ENCODE measurements at places on chromosomes 13 and 19.

GRCh38 chr19:44735011-44735410 is 13.5 kb upstream of the BCL3 start:
- no peak for DNase-seq

DNA sequence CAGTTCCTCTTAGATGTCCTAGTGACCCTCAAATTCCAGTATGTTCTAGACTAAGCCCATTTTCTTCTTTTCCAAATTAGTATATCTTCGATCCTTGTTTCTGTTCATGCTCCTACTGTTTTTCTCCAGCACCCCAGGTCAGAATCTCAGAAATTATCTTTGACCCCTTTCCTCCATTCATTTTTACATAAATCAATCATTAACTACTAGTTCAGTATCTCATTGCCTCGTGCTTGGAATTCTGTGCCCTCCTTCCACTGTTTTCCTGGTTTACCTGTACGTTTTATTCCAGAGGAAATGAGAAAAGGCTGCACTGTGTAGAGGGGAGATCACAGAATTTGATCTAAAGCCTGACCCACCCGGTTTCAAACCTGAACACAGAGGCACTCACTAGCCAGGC is 107.9 kb downstream of the LRCH1 start:
- no peak for DNase-seq

DNA sequence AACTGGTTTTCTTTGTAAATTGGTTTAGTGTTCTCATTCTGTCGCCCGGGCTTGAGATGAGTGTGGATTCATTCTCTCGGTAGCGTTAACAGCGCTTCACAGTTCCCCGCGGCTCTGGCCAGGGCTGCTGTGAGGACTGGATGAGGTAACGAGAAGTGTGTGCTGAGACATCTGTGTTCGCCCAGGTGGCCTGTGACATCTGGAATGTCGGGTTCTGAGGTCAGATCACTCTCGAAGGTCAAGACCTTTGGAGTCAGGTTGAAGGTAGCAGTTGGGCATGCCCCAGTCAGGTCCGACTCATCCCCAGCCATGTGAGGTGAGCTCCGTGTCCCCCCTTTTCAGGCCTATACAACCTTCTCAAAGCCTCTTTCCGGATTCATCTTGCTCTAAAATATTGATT is 13.4 kb upstream of the TUBGCP3 start:
- DNase-seq, result no peak

DNA sequence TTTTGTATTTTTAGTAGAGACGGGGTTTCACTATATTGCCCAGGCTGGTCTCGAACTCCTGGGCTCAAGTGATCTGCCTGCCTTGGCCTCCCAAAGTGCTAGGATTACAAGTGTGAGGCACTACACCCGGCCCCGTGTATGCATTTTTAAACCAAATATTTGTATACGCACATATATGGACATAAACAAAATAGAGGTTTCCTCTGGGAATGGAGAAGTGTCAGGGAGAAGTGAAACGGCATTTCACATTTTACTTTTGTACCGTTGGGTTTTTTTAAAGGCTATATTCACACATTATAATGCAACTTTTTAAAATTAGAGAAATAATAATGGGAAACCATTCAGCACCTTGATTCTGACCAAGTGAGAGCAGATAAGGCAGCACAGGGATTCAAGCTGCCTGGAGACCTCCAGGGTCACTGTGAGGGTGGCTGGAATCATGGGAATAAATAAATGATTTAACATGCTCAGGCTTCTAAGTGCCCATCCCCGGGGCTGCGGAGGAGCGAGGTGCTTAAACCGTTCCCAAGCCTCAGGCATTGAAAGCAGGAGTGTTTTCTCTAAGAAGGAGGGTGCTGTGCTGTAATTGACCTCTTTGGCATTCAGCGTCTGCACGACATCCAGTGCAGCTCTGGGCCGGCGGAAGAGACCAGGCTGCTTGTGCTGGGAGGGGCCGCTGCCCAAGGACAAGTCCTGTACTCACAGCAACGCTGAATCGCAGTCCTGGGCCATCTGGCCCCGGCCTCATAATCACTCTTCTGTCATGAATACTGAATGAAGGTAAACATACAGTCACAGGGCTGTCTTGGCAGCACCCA is 24.7 kb downstream of the GPR42 start:
- no peak for DNase-seq

DNA sequence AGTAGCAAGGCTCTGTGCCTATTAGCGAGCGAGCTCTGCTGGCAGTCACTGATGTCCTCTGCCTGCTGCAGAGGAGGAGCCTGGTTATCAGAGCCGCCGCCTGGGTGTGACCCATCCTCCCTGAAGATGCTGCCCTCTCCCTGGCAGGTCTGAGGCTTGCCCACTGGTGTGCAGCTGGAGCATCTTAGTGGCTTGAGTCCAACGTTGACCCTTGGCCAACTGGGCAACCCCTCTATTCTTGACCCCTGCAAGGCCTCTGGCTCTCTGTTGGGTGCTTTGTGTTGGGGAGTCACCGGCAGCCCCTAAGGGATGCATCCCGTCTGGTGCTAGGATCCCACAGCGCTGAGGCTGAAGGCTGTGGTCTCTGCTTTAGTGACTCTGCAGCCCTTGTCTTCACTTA is 277.9 kb upstream of the SOX1 start:
- no peak for DNase-seq

GRCh38 chr19:47802521-47803043 is 1.8 kb downstream of the TPRX1 start:
- no peak for DNase-seq

- no peak for DNase-seq
Observed at GRCh38 chr13:112055036-112055914, 11.7 kb upstream of the SOX1 start.

DNA sequence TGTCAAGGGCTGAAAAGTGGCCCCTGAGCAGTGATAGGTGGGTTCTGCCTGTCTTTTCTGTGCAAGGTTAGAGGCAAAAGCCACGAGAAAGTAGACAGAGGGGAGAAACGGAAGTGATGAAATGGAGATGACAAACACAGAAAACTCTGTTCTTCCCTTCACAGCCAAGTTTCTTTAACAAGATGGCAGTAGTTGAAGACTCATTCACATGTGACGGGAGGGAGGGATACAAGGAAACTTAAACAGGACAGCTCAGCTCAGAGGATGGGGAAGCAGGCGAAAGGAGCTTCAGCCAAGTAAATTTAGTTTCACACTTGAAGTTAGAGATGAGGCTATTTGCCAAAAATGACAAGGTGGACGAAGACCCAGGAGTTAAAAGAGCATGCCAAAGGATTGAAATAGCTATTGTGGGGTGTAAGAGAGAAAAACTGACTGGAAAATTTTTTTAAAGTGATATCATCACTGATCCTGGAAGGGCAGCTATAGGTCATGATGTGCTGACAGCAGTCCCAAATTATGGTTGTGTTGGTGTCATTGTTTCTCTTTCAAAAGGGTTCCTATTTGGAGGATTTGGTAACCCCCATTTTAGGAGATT is 347.9 kb downstream of the EFNB2 start:
- no peak for DNase-seq

DNA sequence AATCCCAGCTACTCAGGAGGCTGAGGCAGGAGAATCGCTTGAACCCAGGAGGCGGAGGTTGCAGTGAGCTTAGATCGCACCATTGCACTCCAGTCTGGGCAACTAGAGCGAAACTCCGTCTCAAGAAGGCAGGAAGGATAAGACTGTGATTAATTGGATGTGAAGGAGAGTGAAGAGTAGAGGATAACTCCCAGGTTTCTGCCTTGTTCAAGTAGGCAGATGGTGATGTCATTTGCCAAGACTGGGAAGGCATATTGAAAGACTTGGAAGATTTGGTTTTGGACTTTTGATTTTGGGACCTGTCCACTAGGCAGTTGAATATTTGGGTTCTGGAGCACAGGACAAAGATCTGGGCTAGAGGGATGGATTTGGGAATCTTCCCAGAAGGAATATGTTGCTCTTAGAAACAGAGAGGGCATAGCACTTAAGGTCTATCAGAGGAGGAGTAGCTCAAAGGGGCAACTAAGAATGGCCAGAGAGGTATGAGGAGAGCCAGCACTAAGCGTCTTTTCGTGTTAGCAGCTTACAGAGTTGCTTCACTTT is 20.0 kb downstream of the GARRE1 start:
- DNase-seq, result no peak

GRCh38 chr19:1318678-1319471 is 33.2 kb downstream of the EFNA2 start:
- DNase-seq, result no peak

- no peak for DNase-seq
Observed at GRCh38 chr13:39875111-39875987, 219.9 kb downstream of the COG6 start.

GRCh38 chr19:42216653-42217519 is 591 bp downstream of the DEDD2 start:
- DNase-seq, result peak; percentile 25

- DNase-seq, result no peak
Observed at GRCh38 chr13:65034266-65034665, 2195.9 kb downstream of the PCDH9 start.

GRCh38 chr19:47404334-47405196 is 14.8 kb downstream of the MEIS3 start:
- DNase-seq, result no peak

GRCh38 chr13:50406831-50407230 is 391.6 kb downstream of the KCNRG start:
- DNase-seq, result no peak

DNA sequence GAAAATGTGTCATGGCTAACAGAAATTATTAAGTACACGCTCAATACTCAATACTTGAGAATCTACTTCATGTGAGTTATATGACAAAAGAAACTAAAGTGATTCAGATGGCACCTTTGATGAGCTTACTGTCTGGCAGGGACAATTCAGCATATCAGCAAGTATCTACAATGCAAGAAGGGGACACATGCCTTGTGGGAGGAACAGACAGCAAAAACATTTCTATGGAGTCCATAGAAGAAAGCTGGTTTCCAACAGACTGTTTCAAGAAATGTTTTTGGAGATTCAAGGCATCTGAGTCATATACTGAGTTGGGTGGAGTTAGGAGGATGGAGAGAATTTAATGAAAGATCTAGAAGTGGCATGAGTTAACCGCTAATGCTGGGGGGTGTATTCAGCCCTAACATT is 54.7 kb downstream of the MBNL2 start:
- no peak for DNase-seq

DNA sequence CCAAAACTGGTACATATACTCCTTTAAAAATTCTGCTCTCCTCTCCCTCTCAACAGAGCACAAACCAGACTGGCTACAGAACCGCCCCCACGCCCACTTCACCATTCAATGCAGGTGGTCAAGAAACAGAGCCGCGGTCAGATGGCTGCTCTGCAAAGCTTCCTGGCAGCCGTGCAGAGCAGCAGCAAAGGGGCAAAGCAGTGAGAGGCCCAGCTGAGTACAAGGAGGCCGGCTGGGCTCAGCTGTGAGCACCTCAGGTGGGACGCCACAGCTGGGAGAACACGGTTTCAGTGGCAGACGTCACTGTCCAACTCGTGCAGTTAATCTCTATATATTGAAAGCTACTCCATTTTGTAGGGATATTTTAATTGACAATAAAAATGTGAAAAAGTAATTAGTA is 8.3 kb downstream of the GRTP1 start:
- DNase-seq, result no peak

DNA sequence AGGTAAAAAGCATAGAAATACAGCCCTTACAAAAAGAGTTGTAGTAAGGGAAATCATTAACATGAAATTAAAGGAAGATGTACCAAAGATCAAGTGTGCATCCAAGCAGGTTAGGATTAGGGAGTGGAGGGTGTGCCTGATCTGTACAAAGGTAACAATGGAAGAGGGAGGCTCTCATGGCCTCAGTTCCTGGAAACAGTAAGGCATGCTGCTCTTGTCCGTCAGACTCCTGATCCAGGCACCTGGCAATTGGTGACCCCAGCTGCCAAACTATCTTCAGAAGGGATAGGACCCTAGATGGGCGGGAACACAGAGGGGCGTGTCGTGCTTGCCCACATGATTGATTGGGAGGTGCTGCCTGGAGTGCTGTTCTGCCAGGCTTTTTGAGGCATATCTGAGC is 4.5 kb downstream of the TEX26 start:
- no peak for DNase-seq

GRCh38 chr13:95552208-95552538 is 347 bp upstream of the CLDN10 start:
- no peak for DNase-seq

GRCh38 chr13:32837973-32838927 is 178.0 kb upstream of the KL start:
- no peak for DNase-seq

GRCh38 chr13:79549355-79550106 is 68.6 kb downstream of the NDFIP2 start:
- no peak for DNase-seq

DNA sequence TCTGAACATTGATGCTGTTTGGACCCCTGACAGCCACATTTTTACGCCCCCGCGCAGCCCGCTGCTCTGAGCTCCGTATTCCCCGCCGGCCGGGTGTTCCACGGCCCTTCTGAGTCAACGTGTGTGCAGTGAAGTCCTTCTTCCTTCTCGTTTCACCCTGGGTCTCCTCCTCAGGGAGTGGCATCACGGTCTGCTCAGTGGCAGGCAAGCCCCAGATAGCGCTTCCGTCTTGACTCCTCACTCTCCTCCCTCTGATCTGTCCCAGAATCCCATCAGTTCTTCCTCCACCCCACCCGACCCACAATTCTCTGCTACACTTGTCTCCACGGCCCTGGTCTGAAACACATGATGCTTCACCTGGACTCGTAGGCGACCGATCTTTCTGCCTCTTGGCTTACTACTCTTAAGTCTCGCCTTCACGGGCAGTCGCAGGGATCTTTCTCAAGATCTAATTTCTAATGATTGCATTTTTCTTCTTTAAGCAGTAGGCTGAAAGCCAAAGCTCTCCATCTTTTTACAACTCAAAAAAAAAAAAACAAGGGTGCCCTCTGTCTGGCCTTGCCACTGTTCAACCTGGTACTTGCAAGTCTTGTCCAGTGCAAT is 33.9 kb downstream of the CCNE1 start:
- DNase-seq, result peak; percentile 26

DNA sequence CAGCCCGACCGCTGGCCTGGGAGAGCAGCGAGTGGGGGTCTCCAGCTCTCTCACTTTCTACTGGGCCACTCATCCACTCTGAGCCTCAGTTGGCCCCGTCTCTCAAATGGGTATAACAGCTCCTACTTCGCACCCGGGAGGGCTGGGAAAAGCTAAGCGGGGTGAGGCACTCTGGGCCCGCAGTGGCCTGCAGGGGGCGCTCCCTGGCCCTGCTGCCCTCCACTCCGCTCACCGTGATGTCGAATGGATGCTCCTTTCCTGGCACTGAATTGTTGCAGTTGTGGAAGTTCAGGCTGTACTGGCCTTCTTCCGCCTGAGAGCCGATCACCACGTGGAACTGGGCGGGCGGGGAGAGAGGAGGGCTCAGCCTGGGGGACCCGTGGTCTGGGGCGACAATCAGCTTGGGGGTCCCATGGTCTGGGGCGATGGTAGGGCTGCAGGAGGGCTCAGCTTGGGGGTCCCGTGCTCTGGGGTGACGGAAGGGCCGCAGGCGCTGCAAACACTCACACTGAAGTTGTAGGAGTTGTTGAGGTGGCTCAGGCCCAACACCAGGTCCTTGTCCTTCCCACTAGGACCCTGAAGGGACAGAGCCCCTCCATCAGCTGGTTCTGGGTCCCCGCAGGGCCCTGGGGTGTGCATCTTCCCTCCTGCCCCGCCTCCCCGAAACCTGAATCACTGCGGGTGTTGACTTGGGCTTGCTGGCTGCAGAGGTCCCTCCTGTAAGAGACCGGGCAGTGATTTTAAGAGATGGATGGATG is 3.9 kb downstream of the GPR108 start:
- no peak for DNase-seq
